ENCODE measurements at places on chromosomes 7 and 10.

DNA sequence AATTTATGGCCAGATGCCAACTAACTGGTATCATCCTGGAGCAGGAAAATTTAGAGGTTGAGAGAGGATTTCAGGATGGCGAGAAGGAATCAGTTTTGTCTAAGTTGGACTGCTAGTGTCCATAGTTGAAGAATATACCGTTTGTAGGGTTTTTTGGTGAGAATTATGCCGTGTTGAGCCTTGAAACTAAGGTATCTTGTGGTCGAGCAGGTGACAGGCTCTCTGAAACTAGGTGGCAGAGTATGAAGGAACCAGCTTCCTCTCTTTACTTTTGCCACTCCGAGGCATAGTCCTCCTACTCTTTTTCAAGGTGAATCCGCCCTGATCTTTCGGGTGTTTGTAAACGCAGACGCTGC is 9.7 kb downstream of the MDFIC start:
- no peak for DNase-seq

DNA sequence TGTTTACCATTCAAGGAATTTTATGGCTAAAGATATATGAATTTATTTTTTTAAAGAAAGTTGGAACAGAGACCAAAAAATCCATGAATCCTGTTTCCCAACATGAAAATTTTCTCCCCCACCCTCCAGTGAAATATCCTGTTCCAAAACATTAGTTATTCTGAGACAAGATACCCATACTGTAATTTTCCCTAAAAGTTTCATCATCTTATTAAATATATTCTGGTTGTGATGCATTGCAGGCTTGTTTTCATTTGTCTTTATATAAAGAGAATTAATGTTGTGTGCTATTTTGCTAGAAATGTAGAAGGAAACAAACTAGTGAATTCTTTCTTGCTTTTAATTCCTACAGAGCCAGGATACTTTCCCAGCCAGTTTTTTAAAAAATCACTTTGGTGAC is 106.6 kb downstream of the EXOC4 start:
- DNase-seq, result no peak

- no peak for DNase-seq
Observed at GRCh38 chr10:35372329-35372728, 36.0 kb downstream of the CCNY start.

DNA sequence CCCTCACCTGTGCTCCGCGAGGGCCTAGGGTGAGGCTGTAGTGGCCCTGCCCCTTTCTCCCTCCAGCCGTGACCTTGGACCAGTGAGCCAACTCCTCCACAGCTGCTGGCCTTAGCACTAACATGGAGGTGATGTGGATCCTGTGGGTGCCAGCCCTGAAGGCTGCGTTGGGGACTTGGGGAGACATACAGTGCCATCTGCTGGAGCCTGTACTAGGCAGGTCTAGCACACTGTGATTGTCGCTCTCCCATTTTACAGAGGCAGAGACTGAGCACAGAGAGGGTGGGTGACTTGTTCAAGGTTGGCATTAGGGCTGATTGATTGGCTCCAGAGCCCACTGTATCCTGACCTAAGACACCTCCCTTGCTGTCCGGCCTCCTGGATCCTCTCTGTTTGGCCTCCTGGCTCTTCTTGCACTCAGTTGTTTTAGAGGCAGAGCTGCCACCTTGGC is 37.6 kb downstream of the PRF1 start:
- DNase-seq, result no peak

DNA sequence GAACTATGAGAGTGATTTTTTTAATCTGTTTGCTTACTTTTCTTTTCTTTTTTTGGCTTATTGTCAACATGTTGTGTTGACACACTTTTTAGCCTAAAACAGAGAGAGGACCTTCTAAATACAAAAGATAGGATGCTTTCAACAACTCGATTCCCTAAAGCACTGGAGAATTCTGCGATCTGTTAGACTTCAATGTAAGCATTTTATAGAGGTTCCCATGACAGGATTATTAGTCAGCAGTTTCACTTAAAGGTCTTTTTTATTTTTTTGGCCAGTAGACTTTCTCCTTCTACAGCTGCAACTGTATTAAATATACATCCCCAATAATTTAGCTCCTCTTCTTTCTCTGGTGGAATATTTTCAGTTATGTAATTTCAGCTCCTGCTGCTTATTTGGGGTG is 12.7 kb upstream of the NRP1 start:
- DNase-seq, result no peak

- no peak for DNase-seq
Observed at GRCh38 chr7:17236603-17237002, 61.8 kb upstream of the AHR start.

- DNase-seq, result no peak
Observed at GRCh38 chr10:113566888-113567287, 14.0 kb downstream of the HABP2 start.

GRCh38 chr7:146115851-146116520 is 615 bp upstream of the CNTNAP2 start:
- DNase-seq, result no peak

DNA sequence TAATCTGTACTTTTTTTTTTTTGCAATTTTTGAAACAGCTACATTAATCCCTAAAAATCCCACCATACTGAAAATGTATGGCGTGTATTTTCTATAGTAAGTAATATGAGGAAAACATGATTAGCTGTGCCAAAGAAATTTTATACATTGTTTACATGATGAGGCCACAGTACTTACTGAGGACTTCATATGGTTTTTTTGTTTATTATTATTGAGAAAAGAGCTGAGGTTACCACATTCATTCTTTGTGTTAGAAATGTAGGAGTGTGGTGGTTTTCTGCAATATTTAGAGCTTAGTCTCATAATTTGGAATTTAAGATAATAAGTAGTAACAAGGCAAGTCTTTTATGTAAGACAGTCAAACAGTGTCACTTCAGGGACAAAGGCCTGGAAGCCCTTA is 45.1 kb downstream of the SLC25A40 start:
- DNase-seq, result no peak

GRCh38 chr7:36742911-36743775 is 18.8 kb upstream of the AOAH start:
- no peak for DNase-seq

GRCh38 chr7:142111499-142111898 is at the start of gene MGAM2:
MGAM2 (plus strand) TSS chr7:142111718; CDS start chr7:142116874, 5,156 bp downstream.
- DNase-seq, result no peak

DNA sequence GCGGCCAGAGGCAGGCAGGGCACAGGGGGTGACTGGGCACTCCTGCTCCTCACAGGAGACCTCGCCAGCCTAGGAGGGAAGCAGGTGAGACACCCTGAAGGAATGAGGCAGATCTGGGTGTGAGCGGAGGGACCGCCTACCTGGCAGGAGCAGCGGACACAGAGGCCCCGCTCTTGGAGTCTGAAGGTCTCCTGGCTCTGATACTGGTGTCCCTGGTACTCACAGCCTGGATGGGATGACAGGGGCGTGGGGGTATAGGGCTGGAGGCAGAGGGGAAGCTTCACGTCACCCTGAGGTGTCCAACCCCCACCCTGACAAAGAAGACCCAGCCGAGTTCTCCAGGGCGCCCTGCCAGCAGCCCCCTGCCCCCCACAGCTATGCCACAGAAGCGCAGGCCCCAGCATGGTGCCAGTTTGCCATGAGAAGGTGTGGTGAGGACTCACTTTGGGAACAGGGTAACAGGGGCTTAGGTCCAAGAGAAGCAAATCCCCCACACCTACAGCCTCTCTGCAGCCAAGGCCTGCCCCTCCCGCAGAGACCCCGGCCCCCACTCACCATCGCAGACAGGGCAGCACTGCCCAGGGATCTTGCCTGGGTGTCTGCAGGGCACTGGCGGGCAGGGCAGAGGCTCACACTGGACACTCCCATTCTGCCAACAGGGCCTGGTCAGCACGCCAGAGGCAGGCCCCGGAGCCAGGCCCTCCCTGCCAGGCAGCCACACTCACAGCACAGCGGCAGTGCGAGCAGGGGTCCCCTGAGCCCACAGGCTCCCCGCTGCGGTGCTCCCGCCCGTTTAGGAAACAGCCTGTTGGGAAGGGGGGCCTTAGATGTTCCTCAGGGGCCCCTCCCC is 17.0 kb downstream of the KCP start:
- DNase-seq, result no peak

- no peak for DNase-seq
Observed at GRCh38 chr10:118513174-118513573, 82.3 kb downstream of the PRLHR start.

- DNase-seq, result no peak
Observed at GRCh38 chr7:106493041-106493731, 167.8 kb downstream of the CCDC71L start.

- DNase-seq, result no peak
Observed at GRCh38 chr10:78150756-78151155, 117.1 kb downstream of the RPS24 start.

DNA sequence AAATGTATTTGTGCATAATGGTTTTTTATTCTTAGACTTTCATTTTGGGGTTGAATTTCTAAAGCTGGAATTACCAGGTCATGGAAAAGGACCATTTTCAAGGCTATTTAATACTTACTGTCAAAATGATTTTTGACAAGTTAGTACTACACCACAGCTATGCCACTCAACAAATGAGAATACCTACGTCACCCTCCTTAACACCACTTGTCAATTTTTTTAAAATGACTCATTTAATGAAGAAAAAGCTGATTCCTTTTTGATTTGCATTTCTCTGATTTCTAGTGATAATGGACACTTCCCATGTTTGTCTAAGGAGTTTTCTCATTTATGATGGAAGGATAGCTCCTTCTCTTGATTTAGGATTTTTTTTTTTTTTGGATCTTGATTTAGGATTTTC is 63.3 kb downstream of the VSTM4 start:
- no peak for DNase-seq

DNA sequence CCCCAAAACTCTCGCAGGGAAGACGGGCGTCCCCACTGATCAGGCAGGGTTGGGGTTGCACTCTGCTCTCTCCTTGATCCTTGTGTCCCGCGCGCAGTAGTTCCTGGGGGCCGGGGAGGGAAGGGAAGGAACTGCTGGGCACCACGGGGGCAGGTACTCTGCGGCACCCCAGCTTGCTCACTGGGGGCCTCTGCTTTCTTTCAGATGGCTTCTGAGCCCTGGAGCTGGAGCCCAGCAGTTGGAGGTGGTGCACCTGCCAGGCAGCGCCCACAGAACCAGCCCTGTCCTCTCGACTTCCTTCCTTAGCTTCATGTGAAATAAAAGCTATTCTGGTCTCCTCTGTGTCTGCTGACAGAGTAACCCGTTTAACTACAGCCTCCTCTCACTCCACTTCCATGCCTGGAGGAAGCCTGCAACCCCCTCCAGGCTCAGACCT is 12.2 kb downstream of the PLAC9 start:
- DNase-seq, result no peak

- DNase-seq, result no peak
Observed at GRCh38 chr10:71627230-71627939, 92.2 kb downstream of the C10orf105 start.

DNA sequence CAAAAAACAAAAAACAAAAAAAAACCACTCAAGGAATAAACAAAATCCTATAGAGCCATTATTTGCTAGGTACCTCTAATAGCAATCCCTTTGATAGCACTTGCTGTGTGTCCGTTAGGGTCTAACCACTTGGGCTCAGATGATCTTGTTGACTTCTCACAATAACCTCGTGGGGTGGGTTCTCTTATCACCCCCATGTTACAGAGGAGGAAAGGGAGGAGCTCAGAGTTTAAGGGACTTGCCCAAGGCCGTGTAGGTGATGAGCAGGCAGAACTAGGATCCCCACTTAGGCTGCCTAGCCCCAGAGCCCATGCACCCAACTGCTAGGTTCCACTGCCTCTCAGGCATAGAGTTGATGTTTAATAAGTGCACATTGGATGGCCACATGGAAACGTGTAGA is 131.1 kb downstream of the CAMK1D start:
- no peak for DNase-seq

- DNase-seq, result no peak
Observed at GRCh38 chr7:30352169-30352568, 67.8 kb downstream of the ZNRF2 start.

GRCh38 chr10:113552701-113553100 is at the start of gene HABP2:
HABP2 (plus strand) TSS chr10:113553053; CDS start chr10:113553122, 69 bp downstream.
- no peak for DNase-seq

GRCh38 chr10:50604809-50605208 is 18.9 kb downstream of the SGMS1 start:
- no peak for DNase-seq

GRCh38 chr7:29636009-29636351 is 72.3 kb downstream of the PRR15 start:
- DNase-seq, result no peak

DNA sequence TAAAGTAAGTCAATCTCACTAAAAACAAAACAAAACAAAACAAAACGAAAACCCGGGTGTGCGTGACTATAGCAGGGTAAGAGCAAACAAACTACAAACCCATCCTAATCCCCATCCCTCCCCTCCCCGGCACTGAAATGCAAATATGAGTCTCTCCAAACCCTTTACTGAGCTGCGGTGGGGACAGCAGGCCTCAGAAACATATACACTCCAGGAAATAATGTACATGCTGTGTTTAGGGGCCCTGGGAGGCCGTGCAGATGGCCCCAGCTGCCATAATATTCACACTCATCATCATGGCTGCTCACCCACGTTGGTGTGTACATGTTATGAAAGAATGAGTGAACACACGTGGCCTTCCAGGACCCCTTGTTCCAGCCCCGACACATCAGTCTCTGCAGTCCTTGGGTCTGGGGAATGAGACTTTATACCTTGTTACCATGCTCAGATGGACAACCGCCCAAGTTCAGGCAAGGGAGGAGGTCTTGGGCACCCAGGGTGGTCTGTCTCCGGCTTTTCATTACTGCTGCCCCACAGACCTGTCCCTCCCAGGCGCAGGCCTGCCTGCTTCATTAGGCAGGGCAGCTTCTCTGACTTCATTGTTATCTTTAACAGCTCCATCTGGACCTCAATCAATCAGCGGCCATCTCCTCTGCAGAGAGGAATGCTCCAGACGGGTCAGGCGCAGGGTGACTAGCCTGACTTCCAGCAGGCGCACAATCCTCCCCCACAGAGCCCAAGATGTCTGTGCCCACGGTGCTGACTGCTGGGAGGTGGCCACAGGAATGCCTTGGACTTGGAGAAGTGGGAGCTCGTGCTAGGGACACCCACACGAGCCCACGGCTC is 20.6 kb downstream of the HSPA12A start:
- DNase-seq, result no peak

- no peak for DNase-seq
Observed at GRCh38 chr10:112375721-112376395, 1.9 kb downstream of the ACSL5 start.

GRCh38 chr10:23432166-23432565 is 6.7 kb upstream of the OTUD1 start:
- DNase-seq, result no peak

DNA sequence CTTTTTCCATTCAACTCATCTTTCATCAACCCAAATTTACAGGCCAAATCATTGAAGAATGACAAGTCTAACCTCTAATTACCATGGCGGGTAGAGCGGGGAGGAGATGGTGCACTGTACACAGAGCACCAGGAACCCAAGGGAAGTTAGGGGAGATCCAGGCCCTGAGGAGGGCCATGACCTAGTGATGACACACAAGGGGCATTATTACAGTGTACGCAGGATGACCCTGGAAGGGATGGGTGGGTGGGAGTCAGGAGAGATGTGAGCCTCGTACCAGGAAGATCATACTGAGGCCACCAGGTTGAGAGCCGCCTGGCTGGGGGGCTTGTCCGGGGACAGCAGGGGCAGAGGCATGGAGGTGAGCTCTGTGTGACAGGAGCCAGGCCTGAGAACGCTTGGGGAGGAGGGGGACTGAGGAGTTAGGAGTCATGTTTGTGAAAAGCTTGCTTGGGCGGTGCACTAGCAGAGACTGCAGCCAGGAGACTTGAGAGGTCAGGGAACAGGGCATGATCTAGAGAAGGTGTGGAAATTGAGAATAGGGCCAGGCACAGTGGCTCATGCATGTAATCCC is 89.5 kb upstream of the CCNY start:
- DNase-seq, result no peak

- DNase-seq, result no peak
Observed at GRCh38 chr10:18297659-18298058, 157.4 kb downstream of the CACNB2 start.
